Glomerular endothelial cell (primary cell): ENCODE measurements at places on chromosomes 2 and 18. TPM values are rescaled to one million over a fixed set of nuclear protein-coding genes. Genes with fewer than 3 reads are reported as not detected.

DNA sequence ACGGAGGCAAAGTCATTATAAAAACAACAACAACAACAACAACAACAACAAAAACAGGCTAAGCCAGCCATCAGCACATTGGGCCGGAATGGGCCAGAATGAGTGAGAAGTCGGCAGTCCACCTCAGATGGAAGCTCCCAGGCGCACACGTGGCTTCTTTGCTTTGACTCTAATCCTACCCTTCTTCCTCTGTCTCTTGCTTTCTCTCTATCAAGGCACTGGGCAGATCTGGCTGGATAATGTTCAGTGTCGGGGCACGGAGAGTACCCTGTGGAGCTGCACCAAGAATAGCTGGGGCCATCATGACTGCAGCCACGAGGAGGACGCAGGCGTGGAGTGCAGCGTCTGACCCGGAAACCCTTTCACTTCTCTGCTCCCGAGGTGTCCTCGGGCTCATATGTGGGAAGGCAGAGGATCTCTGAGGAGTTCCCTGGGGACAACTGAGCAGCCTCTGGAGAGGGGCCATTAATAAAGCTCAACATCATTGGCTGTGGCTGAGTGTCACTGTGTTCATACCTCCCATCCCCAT lies 52.2 kb downstream of the MARCO start:
- DNase-seq: no peak

FBXO48 gene
- total RNA-seq: 0.19 and 0.64 TPM in 2 replicates

CAVIN2 gene
- 240 and 291 TPM in 2 replicates for total RNA-seq

DNA sequence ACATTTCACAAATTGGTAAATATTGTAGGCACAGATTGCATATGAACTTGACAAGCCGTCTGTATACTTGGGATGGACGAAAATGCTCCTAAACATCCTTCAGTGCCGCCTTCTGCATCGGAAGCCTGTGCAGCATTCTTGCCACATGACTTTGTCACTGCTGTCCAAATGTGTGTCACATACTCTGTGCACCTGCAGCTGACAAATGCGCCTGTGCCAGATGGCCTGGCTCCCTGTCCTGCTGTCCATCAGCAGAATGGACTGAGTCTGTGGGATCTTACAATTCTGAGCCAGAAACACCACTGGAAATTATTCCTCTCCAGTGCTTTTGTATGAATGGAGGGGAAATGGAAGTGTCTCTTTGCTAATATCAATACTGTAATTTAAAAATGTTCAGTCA lies 89.9 kb downstream of the DCDC2C start:
- DNase-seq: no peak

- DNase-seq: no peak
Measured at GRCh38 chr2:122266636-122267035, 511.2 kb downstream of the TSN start.

DNA sequence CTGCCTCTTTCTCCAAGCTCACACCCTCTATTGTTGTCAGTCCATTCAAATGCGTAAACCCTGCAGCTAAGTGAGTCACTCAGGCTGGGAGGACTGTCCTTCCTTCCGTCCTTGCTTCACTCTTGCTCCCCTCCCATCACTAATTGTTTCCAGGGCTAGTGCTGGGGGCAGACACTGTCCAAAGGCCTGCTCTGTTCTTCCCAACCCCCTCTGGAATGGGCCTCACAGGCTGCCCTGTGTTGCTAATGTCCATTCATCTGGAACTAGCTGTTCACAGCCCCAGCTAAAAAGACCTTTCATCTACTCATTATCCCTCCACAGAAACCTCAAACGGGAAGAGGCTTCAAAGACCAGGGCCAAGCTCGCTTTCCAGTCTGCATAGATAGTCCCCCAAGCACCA lies 31.9 kb upstream of the NRP2 start:
- DNase-seq: no peak

DNA sequence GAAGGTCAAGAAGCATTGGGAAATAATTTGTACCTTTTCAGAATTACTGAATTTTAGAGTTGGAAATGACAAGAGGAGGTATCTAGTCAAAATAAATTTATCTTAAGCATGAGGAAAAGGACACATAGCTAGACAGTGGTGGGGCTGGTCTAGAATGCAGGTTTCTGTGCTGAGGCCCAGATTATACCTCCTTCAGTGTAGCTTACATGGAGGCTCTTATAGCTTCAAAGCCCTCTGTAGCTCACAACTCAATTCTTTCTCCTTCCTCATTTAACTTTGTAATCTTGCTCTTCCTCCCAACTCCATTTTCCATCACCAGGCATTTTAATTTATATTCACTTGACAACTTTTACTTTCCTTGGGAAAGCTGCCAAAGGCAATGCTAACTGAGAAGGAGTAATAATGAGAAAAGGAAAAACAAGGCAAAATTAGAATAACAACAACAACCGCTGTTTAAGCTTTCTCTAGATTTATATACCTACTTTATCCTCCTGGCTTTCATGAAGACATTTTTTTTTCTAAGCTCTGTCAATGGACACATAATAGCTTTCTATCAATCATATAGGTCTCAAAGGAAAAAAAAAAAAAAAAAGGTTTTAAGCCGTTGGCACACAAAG lies 58.5 kb downstream of the CLHC1 start:
- no peak for DNase-seq

- DNase-seq: no peak
Measured at GRCh38 chr18:30234755-30235154, 807.8 kb downstream of the DSC3 start.

TUBA4B gene
- total RNA-seq: not detected in 2 replicates
